ENCODE measurements at places on chromosomes 11 and 22. TPM values are rescaled to one million over a fixed set of nuclear protein-coding genes. Genes with fewer than 3 reads are reported as not detected.

The JAML gene
- total RNA-seq: 163 TPM

- H3K27me3 ChIP-seq: no peaks in the 10 kb centered on the region
- H3K36me3 ChIP-seq: no peaks in the 10 kb centered on the region
- DNase-seq: no peak
Measured at GRCh38 chr11:106218106-106218505, 140.6 kb downstream of the AASDHPPT start.

GRCh38 chr11:120064341-120064740, 73.6 kb downstream of the TRIM29 start:
- no peaks in the 10 kb centered on the region for H3K4me1 ChIP-seq
- no peak overlapping the region for H3K4me3 ChIP-seq
- no peak for DNase-seq
- no peak overlapping the region for H3K27ac ChIP-seq
- peaks cover 22% of the 10 kb centered on the region for H3K27me3 ChIP-seq

The CASP1 gene
- 158 TPM for total RNA-seq

GRCh38 chr11:32487270-32487669, 51.9 kb upstream of the WT1 start:
- H3K27ac ChIP-seq: no peak overlapping the region
- H3K27me3 ChIP-seq: no peaks in the 10 kb centered on the region
- no peaks in the 10 kb centered on the region for H3K4me1 ChIP-seq

The UBQLN3 gene
- 0.50 TPM for total RNA-seq

DNA sequence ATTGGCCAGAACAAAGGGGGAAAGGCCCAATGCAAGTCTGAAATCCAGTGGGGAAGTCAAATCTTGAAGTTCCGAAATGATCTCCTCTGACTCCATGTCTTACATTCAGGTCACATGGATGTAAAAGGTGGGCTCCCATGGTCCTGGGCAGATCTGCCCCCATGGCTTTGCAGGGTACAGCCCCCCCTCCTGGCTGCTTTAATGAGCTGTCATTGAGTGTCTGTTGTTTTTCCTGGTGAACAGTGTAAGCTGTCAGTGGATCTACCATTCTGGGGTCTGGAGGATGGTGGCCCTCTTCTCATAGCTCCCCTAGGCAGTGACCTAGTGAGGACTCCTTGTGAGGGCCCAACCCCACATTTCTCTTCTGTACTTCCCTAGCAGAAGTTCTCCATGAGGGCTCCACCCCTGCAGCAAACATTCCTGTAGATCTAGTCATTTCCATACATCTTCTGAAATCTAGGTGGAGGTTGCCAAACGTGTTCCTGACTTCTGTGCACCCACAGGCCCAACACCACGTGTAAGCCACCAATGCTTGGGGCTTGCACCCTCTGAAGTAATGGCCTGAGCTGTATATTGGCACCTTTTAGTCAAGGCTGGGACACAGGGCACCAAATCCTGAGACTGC, 9.3 kb downstream of the CARD18 start:
- no peak for DNase-seq
- no peak overlapping the region for H3K4me3 ChIP-seq
- no peak overlapping the region for H3K27ac ChIP-seq
- no peaks in the 10 kb centered on the region for H3K27me3 ChIP-seq
